Mesenteric fat pad (tissue), 1 donor: ENCODE measurements at places on chromosomes 3 and 15.

DNA sequence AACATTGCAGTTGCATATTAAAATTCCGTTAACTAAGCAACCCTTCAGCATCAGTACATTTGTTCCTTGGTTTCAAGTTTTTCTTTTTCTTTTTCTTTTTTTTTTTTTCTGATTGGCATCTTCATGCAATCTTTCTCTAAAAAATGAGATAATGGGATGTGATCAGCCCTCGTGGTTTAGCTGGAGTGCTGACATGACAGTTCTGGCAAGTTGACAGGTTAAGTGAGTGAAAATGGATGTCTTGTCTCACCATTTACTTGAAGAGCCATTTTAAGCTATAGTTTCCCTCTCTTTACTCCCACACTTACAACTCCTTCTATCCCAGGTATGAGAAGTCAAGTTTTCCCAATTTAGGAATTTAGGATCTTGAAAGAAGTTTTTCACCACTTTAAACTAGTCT is 495.2 kb downstream of the ROBO2 start:
- DNase-seq, result no peak

DNA sequence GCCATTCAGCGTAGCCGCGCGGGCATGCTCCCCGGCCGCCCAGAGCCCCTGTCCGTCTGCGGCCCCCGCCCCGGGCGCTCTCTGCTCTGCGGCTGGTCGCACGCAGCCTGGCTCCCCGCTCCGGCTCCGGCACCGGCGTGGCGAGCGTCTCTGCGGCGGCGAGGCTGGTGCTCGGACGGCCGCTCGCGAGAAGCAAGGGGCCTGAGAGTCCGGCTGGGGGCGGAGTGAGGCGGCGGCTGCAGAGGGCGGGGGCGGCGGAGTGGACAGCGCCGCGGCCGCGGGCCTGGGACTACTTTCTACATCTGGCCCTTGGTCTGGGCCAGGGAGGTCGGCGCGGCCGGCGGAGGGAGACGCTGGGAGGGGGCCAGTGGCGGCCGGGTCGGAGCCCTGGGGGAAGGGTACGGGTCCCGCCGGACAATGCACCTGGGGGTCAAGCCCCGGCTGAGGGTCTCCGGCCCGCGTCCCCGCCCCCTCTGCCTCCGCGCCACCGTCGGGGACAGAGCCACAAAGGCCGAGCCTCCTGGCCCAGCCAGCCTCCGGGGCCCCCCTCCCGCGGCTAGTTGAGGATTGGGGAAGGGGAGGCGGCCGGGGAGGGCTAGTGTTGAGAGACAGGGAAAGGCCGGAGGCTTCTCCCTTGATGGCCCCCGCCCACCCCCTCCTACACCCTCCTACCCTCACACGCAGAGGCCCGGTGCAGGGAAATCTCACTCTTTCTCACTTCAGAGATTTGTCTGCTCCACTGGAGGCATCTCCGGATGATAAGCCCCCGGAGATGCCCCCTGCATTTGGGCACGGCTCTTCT is at the start of gene PRTG:
TSS of gene PRTG (minus strand) at position 226 of the 802 bp plus-strand sequence. CDS start at position 5, 221 bp downstream.
- no peak for DNase-seq

DNA sequence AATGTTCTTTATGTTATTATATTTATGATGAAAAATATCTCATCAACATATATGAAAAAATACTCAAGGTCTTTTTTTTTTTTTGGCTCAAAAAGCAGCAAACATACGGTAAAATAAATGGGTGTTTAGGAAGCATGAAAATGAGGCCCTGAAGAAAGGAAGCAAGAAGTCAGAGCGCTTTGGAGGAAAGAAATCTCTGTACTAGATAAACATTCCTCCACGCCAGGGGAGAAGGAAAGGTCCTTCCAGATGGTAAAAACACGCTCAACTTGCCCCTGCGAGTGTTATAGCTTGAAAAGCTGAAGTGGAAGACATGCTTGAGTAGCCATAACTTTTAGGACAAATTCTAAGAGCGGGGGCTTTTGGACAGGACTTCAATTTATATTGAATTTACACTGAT is 52.9 kb downstream of the FEM1B start:
- no peak for DNase-seq

- DNase-seq, result no peak
Observed at GRCh38 chr3:128344052-128344735, 122.5 kb downstream of the DNAJB8 start.

GRCh38 chr3:172939651-172940293 is 189.2 kb downstream of the ECT2 start:
- no peak for DNase-seq

DNA sequence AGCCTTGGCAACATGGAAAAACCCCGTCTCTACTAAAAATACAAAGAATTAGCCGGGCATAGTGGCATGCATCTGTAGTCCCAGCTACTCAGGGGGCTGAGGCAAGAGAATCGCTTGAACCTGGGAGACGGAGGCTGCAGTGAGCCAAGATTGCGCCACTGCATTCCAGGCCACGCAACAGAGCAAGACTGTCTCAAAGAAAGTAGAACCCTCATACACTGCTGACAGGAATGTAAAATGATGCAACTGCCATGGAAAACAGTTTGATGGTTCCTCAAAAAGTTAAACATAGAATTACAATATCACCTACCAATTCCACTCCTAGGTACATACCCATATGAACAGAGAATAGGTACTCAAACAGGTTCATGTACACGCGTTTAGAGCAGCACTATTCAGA is 158.9 kb downstream of the TBC1D5 start:
- no peak for DNase-seq

- no peak for DNase-seq
Observed at GRCh38 chr15:41258750-41259471, 27.8 kb downstream of the CHP1 start.

DNA sequence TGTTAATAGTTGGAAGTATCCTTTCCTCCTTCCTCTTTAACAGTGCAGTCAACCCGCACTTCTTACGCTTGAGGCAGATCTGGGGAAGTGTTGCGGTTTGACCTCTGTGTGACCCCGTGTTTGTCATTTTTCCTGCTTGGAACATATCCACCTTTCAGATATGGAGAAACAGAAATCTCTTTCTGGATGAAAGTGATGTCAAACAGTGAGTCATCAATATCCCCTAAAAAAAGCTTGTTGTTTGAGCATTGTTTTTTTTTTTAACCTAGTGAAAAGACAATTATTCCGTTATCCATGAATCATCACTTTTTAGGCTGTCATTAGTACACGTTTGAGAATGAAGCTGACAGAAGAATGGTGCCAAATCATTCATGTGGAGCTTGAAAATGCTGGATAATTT is 293.7 kb downstream of the ARPP21 start:
- DNase-seq, result no peak

- DNase-seq, result no peak
Observed at GRCh38 chr3:105771392-105771791, 97.4 kb downstream of the CBLB start.

GRCh38 chr15:70539912-70540530 is 223.3 kb downstream of the UACA start:
- peak; percentile 35 for DNase-seq

GRCh38 chr15:42130246-42130986 is 26.0 kb downstream of the PLA2G4F start:
- peak; percentile 51 for DNase-seq

- no peak for DNase-seq
Observed at GRCh38 chr3:58801541-58801940, 135.0 kb upstream of the FAM3D start.

DNA sequence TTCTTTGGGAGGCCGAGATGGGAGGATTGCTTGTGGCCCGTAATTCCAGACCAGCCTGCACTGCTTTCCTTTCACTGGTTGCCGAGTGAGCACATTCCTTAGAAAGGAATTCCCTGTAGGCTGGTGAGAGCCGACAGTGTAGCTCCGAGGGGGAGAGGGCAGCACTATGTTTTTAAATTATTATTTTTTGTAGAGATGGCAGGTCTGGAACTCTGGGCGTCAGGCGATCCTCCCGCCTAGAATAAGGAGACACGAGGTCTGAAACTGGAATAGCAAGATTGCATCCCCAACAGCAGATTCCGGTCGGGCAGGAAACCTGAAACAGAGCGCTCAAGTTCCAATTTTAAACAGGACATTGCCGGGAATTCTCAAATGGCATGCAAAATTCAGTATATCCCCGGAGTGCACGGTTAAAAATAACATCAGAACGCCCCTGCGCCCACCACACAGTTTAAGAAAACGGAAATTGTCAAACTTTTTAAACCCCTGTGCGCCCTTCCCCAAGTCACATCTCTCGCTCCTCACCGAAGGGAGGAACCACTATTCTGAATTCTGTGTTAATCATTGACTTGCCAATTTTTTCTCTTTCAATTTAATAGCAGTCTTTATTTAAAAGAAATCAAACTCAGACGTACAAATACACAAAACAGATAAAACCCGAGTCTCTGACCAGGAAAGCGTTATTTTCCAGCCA is 643 bp upstream of the RNU5B-1 start:
- DNase-seq, result no peak

DNA sequence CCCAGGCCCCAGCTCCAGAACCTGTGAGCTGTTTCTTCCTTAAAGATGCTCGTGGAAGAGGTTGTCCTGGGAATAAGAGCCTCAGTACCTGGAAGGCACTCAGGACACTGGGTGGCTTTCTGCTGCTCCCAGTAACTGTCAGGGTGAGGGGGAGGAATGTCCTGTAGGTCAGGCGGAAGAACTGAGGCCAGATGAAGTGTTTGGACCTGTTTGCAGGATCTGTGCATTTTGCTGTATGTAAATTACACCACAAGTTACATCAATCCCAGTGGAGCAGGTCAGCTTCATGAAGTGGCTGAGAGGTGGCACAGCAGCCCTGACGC is 27.1 kb downstream of the HDAC11 start:
- DNase-seq, result no peak

DNA sequence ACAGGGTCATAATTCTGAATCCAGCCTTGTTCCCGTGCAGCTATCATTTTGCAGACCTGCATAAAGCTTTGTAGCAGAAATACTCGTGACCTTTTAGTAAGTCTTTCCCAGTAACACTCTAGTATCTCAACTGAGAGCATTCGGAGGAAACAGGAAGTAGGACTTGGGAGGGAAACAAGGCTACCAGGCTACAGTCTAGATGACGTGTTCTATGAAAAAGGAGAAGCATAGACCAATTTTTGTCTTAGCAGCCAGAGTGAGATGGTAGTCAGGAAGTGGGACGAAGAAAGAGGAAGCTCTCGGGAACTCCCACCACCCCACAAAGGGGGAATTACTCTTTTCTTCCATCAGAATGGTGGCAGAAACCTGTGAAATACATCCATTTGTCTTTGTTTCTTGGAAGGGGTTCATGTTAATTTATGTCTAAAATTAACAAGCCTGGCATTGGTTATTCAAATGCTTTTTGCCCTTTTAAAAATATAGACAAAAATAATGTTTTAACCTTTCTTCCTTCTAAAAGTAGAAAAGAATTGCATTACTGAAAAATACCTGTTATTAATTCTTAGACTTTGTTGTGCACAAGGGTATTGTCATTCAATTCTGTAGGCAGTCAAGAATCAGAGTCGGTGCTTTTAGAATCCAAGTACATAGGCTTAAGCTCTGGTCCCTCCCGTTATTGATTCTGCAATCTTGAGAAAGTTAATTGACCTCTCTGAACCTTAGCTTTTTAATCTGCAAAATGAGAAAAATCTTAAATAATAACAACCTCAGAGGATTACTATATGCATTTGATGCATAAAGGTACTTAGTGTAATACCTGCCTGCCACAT is 1.6 kb upstream of the SUCNR1 start:
- no peak for DNase-seq

- no peak for DNase-seq
Observed at GRCh38 chr3:147669077-147669476, 259.9 kb downstream of the ZIC1 start.

GRCh38 chr3:157384031-157384430 is 52.6 kb upstream of the PTX3 start:
- DNase-seq, result no peak

- no peak for DNase-seq
Observed at GRCh38 chr3:119600732-119601131, 3.0 kb downstream of the PLA1A start.

- DNase-seq, result no peak
Observed at GRCh38 chr3:172042136-172042662, 2.8 kb downstream of the FNDC3B start.

DNA sequence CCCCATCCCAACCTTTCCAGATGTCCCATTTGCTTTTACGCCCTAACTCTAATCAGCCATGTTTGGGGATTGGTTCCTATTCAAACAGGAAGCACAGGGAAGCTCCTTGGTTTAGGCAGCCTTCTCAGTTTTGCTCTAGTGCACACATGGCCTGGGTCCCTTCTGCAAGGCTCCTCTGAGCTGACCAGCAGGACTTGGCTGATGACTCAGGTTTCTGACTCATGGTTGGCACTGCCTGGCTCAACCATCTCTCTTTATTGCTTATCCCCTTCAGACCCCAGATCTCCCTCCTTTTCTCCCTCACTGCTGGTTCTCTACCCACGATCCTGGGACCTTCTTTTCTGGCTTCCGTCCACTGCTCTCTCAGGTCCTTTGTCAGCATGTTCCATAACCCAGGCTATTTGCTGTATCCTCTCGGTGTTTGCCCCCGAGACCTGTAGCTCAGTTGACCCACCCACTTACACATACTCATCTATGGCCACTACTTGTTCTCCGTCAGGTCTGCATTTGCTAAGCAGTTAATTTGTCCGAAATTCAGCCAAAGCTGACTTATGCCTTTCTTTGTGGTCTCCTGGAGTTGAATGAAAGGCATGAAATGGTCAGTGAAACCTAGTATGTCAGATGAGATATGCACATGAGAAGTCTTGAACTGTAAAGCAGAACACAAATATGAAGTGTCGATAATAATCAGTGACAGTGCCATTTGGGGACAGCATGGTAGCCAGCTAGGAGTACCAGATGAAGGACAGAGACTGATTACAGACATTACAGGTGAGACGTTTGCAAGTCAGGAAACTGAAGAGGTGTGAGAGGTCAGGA is 323.5 kb upstream of the ROPN1 start:
- DNase-seq, result no peak

DNA sequence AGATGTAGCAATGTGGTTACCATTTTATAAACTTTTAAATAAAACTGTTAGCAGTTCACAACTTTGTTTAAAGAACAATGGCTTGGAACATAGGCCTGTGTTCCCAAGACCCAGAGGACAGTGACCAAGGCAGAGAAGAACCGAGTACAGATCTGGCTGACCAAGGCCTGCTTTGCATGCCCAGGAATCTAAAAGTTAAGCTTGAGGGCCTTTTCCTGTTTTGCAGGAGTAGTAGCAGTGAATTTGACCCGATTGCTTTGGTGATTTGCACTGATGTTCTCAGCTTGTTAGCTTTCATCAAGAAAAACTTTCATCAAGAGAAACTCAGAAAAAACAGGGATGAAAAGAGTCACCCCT is 9.9 kb downstream of the FILIP1L start:
- DNase-seq, result no peak
